MG63 (cell line): ENCODE measurements at places on chromosomes 5 and 9.

GRCh38 chr9:106069241-106069640 is 374.9 kb downstream of the TMEM38B start:
- no peak for DNase-seq

DNA sequence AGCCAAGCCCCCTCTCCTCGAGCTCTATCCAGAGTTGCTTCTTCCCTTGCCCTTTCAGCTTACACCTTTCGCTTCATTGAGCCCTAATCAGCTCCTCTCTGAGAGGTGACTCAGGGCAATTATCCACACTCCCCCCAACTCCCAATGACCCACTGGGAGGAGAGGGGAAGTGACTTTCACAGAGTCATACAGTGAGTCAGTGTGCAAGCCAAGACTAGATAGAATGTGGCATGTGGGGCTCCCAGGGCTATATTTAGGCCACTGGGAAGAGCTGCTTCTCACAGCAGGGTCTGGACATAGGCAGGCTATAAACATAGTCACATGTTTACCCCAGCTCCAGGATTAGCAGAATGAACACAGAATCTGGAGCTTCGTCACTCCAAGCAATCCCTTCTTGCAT is 57.4 kb downstream of the NRG2 start:
- peak; percentile 97 for DNase-seq

DNA sequence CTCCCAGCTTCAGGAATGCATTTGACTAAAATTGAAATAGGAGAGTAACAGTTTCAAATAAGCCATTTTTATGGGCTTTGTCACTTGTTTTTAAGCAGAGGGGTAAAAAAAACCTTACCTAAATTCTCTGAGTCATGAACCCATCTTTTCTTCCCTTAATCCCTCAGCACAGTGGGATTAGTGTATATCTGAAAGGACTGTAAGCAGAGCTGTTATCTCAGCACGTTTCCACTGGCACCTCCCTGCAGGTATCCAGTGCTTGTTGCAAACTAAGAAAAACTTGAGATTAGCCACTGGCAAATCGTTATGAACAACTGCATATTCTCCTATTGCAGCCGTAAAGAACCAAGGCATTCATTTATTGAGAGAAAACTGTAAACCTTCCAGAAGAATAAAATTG is 872.7 kb downstream of the EFNA5 start:
- no peak for DNase-seq

GRCh38 chr5:161261668-161262323 is 284.7 kb downstream of the GABRB2 start:
- DNase-seq = no peak

GRCh38 chr5:32471784-32472183 is 27.2 kb upstream of the ZFR start:
- no peak for DNase-seq

GRCh38 chr9:122780026-122780425 is 8.7 kb upstream of the OR5C1 start:
- no peak for DNase-seq

DNA sequence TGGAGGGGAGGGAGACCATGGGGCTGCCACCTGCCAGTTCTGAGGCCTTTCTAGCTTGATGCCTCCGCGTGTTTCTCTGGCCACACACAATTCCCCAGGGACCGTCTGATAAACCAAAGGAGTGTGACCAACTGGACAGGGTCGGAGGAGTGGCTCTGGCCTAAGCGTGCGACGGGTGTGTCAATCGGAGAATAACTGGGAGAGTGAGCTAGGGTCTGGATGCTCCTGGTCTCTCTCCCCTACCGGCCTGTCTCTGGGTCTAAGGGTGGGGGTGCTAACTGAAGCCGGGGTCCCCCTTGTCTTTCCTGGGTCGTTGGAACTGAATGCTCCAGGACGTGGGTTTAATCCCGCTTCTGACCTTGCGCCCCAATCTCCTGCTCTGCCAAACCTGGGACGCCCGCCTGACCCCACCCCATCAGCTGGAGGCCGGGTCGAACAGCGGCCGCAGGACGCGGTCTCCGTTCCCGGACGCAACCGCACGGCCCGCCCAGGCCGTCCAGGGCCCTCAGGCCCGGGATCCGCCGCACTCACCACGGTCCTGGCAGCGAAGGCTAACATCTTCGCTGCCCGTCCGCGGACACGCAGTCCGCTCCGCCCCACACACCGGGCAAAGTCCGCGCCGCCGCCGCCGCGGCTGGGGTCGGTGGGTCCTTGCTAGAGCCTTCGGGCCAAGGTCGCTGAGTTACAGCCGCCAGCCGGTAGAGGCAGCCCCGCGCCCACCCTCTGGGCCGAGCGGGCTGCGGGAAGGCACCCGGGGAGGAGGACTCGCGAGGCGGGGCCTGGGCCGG is 447 bp downstream of the CRAT start:
- DNase-seq = no peak

DNA sequence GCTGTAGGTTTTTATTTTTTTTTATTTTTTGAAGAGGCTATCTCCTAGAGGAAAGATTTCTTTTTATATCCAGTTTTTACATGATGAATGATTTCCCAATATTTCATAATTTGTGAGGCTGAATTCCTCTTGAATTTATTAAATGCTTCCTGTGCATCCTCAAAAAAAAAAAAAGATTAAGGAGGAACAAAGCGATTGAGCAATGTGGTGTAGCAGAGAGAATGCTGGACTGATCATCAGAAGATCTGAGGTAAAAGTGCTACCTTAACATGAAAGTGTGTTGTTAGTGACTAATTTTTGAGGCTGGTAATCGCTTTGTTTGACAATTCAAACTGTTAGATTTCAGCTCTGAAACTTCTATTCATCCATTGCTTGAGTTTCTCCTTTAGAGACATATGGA is 125.1 kb downstream of the ESM1 start:
- DNase-seq = no peak

- DNase-seq = no peak
These were observed 352.1 kb downstream of the MLLT3 start for GRCh38 chr9:20270161-20270560.

DNA sequence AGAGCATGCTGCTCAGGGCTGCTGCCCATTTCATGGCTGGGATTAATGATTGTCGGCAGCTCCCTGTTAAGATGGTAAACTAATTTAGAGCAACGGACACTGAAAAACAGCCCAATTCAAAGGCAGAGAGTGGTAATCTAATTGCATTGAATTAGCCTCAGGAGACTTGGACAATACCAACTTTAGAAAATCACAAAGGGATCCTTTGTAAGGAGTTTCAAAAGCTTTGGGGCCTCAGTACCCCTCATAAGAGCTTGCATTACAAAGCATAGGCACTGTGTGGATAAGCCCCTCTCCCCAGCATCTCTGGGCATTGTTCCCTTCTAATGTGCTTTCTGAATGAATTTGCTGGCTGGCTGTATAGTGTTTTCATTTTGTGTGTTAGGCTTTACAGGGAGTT is 6.7 kb downstream of the GLRA1 start:
- DNase-seq = no peak

GRCh38 chr5:112703866-112704820 is 33.5 kb upstream of the APC start:
- peak; percentile 69 for DNase-seq

DNA sequence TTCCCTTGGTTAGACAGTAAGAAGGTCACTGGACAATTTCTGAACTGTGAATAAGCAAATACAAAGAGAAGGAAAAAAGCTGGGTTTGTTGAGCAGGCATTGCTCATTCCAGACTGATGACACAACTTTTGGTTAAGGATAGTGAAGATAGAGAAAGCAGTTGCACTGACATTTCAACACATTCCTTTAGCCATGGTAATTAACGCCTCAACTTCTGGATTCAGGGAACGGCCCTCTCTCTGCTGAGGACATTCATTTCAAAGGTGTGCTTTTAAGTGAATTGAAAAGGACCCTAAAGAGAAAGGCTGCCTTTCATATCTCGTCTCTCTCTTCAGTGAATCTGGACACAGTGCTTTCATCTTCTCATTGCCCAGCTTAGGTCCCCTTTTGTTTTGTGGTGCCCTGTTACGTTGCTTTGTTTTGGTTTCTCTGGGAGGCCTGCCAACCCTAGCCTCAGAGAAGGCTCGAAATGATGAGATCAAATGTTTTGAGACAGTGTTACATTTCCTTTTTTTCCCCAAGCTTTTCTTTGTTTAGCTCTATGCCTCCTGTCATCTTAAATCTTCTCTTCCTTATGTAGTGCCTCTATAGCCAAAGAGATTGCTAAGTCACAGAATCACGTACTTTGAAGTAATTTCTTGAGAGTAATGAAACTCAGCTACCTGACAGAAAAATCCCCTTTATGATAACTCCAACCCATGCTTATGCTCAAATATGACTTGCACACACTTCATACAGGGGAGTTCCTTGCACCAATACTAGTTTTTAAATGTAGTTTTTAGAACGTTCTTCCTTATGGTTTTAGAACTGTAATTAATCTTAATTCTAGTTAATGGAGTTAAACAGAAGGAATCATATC is 94.4 kb upstream of the IFNE start:
- peak; percentile 99 for DNase-seq

- DNase-seq = no peak
These were observed 22.4 kb downstream of the NREP start for GRCh38 chr5:111734597-111734996.

DNA sequence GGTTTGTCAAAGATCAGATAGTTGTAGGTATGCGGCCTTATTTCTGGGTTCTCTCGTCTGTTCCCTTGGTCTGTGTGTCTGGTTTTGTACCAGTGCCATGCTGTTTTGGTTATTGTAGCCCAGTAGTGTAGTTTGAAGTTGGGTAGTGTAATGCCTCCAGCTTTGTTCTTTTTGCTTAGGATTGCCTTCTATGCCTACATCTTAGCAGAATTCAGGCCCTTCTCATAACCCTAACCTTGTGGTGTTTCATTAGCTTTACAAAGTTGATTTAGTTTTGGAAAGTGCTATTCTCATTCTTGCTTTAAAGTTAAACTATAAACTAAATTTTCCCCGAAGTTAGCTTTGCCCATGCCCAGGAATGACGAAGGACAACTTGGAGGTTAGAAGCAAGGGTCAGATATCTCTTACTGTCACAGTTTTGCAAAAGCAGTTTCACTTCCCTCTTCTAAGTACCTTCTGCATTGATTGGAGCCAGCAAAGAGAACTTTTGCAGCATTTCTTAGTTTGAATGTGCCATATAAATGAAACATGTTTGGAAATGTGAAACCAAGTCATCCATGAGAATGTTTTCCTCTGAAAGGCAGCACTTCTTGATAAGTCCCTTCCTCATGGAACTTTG is 274.3 kb upstream of the DMRT1 start:
- DNase-seq = no peak

GRCh38 chr5:141867651-141868050 is 10.6 kb downstream of the PCDH1 start:
- DNase-seq = no peak

- DNase-seq = no peak
These were observed 180.1 kb upstream of the MVB12B start for GRCh38 chr9:126146254-126147145.

DNA sequence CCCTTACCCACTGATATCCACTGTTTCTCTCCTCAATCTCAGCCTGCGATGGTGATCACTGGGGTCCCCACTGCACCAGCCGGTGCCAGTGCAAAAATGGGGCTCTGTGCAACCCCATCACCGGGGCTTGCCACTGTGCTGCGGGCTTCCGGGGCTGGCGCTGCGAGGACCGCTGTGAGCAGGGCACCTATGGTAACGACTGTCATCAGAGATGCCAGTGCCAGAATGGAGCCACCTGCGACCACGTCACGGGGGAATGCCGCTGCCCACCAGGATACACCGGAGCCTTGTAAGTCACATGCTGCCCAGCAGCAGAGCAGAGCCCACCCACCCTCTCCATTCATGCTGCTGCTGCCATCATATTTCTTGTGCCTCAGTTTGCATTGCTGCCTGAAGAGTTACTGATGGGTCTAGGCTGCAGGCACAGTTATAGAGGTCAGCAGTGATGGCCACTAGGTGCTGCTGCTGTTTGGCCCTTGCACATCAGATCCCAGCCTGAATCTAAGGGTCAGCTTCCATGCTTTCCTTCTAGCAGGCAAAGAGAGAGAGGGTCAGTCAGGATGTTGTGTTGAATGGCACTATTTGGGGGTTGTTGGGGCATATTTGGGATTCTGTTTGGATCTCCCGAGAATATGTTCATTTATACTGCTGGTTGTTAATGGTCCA is 106.0 kb downstream of the MEGF10 start:
- no peak for DNase-seq

DNA sequence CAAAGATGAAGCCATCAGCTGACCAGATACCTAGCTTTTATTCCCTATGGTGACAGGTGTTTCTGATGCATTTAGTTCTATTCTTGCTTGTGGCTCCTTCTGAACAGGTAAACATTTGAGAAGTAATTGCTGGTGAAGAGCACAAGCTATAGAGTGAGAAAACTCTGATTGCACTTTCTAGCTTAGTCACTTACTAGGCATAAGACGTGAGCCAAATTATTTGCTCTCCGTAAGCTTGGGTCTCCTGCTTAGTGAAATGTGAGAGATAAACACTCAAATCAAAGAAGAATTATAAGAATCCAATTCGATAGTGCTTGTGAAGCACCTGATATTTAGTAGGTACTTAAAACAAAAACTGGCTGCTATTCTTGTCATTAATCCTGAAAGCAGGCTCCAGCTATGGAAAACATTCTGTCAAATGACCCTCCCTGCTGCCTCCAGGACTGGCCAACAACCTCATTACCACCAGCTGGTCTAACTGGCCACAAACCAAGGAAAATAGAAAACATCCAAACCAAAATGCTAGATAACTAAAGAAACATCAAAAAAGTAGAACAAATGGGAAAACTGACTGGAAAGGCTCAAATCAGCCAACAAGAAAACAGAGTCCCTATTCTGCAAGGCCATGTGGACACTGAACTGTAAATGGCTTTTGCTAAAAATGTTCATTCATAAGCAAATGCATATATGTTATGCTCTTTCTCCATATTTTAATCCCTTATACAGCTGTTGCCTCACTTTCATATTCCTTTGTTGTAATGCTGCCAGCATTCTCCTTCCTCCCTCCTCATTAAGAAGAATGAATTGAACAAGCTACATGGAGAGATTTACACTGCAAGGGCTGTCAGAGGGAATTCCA is 616.1 kb downstream of the DTWD2 start:
- DNase-seq = no peak

GRCh38 chr9:33044677-33045282 is 19.7 kb downstream of the DNAJA1 start:
- DNase-seq = no peak

DNA sequence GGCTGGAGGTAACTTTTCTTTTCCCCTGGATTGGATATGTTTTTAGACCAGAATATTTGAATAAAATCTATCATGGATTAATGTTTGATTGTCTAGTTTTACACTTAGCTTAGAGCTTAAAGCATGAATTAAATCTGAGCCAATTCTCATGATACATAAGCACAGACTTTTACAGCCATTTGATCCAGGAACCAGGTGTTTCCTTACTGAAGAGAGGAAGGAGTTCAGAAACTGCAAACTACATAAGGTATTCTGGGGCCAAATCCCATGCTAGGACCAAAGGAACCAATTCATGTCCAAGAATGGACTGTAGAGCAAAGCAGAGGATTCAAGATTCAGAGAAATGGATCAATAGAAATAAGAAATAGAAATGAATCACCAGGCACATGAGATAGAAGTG is 360.4 kb upstream of the ZNF608 start:
- no peak for DNase-seq

DNA sequence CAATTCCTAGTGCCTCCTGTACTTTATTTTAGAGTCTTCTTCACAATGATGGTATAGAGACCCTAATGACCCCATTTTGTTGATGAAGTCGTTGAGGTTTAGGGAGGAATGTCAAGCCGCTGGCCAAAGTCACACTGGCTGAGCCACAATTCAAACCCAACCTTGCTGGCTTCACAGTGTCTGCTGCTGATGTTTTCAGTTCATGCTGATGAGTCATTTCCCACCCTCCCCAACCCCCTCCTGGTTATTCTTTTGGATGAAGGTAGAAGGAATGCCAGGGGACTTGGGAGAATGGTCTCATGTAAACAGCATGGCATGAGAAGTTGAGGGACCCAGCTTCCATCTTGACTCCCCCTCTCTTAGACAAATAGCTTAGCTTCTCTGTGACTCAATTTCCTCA is 68.6 kb downstream of the TMEM252 start:
- no peak for DNase-seq
